ENCODE measurements at places on chromosomes 7 and 10. TPM values are rescaled to one million over a fixed set of nuclear protein-coding genes. Genes with fewer than 3 reads are reported as not detected.

UNCX gene
- 17.3 TPM for polyA plus RNA-seq

DNA sequence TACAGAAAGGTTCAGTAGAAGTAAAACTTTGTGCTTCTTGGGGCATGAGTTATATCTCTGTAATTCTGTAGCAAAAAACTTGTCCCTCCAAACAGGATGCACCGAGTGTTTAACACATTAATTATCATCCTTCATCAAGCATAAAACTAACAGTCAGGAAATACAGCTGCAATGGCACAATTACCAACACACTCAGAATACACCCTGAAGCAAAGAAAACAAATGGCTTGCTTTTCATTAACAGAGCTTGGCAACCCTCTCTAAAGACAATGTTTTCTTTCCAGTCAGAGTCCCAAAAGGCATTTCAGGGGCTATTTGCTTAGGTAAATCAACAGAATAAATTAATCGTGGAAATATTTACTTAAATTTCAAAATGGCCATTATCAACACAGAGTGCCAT, 107.7 kb downstream of the ICA1 start:
- no peak for DNase-seq

GRCh38 chr10:126214021-126214420, 174.3 kb downstream of the ADAM12 start:
- DNase-seq, result no peak

GRCh38 chr10:12073526-12073925, 4.8 kb downstream of the DHTKD1 start:
- no peak for DNase-seq

DNA sequence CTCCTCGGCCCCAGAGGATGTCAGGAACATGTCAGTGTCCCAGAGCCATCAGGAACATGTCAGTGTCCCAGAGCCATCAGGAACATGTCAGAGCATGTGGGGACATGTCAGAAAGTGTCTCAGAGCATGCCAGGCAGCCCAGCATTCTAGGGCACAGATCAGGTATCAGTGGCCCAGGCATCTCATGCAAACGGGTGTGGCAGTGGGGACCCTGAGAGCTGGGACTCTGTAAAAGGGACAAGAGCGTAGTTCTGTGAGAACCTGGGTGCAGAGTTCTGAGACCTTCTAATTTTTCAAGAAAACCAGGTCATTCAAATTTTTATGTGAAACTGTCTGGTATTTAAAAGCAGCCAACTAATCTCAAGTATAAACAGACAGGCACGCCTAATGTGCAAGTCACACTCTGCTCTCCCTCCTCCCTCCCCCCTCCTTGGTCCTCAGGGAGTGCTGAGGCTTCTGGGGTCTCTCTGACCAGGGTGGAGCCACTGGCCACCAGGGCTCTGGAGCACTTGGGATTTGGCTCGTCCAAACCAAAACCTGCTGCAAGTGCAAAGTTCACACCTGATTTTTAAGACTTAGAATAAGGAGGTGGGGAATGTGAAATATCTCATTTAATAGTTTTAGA, 64.6 kb downstream of the ALOX5 start:
- no peak for DNase-seq

DNA sequence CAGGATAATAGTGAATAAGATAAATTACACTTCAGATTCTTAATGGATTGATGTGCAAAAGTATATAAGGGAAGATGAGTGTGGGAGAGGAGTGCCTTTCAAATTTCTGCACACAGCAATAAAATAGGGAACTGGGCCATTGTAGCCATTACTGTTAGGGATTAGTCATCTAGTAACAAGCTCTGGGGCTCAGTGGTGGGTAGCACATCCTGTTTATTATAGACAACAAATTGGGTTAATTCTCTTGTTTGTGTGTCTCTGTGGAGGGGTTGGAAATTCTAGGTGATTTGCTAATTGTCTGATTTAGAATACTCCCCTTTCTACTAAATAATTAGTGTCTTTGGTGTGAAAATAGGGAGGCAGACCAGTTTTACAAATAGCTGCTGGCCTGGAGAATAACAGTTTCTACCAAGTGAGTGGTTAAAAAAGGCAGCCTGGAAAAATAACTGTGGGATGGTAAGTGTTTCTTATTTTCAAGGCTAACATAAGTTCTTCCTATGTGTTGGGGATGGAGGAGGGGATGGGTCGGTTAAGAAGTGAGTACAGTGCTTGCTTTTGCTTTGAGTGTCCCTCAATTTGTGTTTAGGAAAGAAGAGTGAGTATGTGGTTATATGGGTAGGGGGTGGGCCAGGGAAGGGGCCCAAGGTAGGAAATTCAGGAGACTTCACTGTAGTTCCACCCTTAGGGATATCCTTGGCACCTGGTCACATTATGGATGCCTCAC, 43.3 kb upstream of the TMEM248 start:
- DNase-seq, result no peak

- DNase-seq, result no peak
Measured at GRCh38 chr7:80844916-80845315, 73.9 kb downstream of the SEMA3C start.

DNA sequence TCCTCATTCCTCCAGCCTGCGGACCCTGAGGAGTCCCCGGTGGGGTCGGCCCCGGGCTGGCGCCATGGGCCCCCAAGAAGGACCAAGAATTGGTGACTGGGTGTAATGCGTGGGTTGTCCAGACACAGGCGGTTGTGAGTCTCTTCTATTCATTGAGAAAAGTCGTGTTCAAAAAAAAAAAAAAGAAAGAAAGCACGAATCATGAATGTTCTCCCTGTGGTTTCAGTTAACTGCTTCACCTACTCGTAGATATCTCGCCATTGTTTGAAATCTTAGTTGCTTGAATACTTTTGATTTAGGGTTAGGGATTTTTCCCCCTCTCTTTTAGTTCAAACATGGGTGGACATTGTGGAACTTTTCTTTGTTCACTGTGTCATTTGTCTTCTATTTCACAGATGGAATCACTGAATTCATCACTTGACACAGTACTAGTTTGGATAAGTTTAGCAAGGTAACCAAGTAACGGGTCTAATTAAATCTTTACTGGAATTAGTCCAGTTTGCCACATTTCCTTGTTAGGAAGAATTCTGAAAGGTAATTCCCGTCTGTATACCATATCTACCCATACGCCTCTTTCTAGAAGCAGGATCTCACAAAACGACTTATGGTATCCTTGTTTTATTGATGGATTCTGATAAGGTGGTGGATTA, 775 bp downstream of the STARD3NL start:
- no peak for DNase-seq

All from left renal pelvis (tissue), 4 donors.